T-helper 1 cell (primary cell): ENCODE measurements at places on chromosomes 5 and 9.
A peak's percentile ranks its signal among the peaks of the same experiment; 100 is the strongest.

- DNase-seq: no peak
Measured at GRCh38 chr5:67081261-67081660, 115.3 kb downstream of the CD180 start.

DNA sequence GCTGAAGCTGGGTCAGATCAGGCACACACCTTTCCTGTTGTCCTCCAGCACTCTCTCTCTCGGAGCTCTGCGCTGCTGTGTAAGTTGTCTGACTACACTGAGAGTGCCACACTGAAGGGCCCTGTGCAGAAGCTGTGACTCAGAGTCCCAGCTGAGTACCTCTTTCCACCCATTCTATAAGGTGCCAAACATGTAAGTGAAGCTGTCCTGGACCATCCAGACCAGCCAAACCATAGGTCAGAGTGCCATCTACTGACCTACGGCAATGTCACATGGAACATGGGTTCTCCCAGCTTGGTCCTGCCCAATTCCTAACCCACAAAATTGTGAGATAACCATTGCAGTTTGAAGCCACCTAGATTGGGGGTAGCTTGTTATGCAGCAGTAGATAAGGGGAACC lies 68.2 kb downstream of the ADCY2 start:
- no peak for DNase-seq

DNA sequence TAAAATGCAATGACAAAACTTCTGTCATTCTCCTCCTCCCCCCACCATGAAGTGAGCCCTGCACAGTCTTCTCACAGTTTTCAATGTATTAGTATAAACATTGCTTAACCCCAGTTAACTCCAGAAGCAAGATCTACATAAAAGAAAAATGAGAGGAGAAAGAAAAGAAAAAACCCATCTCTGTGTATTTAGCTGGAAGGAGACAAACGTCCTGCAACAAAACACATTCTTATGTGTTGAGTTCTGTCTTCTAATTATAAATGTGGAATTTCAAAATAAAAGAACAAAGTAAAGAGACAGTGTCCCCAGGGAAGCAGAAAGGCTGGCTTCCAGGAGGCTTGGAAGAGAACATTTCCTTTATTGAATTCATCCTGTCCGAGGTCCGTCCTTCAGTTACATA lies 491.9 kb upstream of the TUSC1 start:
- no peak for DNase-seq

- no peak for DNase-seq
Measured at GRCh38 chr9:22645893-22646292, 199.3 kb downstream of the DMRTA1 start.

DNA sequence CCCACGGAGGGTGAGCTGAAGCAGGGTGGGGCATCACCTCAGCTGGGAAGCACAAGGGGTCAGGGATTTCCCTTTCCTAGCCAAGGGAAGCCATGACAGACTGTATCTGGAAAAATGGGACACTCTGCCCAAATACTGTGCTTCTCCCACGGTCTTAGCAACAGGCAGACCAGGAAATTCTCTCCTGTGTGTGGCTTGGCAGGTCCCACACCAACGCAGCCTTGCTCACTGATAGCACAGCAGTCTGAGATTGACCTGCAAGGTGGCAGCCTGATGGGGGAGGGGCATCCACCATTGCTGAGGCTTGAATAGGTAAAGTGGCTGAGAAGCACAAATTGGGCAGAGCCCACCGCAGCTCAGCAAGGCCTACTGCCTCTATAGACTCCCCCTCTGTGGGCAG lies 23.2 kb downstream of the RAB3C start:
- DNase-seq: no peak

DNA sequence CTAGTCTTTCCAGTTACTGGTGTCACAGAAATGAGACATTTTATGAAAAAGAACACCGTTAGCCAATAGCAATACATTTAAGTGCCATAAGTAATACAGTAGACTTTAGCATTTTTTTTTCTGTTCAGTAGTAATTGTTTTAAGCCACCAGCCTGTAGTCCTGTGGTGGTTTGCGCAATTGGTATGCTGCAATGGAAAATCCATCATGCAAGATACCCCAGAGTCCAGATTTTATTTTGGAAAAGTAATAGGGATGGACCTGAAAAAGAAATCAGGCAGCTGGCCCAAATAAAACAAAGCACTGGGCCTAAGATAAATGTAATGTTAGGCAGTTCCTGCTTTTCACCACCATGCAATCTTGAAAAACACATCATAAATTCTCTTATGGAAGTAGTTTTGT lies 94.6 kb upstream of the RASGRF2 start:
- DNase-seq: no peak

DNA sequence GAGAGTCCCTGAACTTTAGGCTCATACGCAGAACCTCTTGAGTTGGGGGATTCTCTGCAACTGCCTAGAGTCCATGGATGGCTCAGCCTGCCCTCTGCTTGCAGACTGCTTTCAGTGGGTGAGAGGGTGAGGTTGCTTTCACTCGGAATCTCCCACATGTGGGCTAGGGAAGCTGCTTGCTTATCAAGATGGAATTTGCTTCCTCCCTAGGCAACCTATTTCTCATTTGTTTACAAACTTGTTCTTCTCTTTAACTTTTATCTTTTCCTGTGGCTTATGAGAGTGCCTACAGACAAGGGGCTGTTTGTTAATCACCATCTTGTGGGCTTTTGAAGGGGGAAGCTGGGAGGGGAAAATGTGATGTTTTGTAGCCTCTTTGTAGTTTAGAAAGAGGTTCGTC lies 10.0 kb downstream of the TLE4 start:
- DNase-seq: no peak

DNA sequence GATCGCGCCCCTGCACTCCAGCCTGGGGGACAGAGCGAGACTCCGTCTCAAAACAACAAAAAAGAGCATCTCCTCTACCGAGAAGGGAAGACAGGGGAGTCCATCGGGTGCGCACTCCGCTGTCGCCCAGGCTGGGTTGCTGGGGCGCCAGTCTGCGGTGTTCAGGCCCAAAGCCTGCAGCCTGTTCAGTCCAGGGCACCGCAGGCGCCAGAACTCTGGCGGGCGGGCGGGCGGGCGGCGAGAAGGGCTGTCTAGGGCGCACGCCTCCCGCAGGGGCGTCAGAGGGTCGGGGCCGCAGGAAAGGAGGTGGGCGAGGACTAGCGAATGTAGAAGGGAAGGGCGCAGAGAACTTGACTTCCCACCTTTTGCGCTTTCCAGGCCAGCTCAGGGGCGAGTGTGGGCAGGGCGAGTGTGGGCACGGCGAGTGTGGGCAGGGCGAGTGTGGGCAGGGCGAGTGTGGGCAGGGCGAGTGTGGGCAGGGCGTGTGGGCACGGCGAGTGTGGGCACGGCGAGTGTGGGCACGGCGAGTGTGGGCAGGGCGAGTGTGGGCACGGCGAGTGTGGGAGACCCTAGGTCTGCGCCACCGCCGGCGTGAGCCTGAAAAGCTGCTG lies 10.5 kb downstream of the PROP1 start:
- DNase-seq: no peak

GRCh38 chr5:65024681-65025080 lies 256.0 kb downstream of the CWC27 start:
- no peak for DNase-seq

GRCh38 chr5:92758552-92758951 lies 822.5 kb downstream of the NR2F1-AS1 start:
- no peak for DNase-seq

- no peak for DNase-seq
Measured at GRCh38 chr5:171855798-171856763, 70.5 kb downstream of the SMIM23 start.

DNA sequence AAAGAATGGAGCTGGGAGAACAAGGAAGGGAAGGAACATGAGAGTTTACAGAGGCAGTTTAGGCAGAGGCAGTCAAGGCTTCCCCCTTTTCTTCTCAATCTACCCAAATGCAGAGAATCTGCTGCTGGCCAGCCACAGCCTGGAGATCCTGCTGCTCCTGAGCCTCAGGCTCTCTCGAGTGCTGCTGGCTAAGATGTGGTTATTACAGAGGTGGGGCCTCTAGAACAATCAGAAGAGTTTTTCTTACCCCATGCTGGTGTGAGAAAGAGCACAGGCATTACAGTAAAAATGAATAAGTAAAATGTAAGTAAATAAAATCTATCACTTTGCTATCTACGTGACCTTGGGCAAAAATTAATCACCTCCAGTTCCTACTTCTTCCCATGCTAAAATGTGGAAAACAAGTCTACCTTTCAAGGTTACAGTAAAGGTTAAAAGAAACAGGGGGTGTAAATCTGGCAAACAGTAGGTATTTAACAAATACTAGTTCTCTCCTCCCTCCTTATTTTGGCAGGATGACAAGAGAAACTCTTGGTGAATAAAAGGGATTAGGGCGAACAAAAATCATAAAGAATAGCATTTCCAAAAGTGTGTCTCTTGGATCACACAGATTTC lies 31.1 kb downstream of the FBXW11 start:
- no peak for DNase-seq

- DNase-seq: no peak
Measured at GRCh38 chr5:77993855-77994318, 217.7 kb upstream of the TBCA start.

DNA sequence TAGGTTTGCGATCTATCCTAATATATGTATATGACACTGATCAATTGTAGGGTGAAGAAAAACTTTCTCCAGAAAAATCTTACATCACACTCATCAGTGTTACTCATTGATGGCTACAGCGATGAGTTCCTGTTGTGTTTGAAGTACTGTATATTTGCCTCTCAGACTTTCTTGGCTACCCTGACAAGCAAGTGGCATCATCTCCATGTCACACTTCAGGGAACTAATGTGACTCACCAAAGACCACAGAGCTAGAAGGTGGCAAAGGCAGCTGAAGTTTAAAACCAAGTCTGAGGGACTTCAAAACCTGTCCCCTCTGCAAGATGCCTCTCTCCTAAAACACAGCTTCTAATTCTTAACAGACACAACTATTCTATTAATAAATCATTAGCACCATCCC lies 451.4 kb downstream of the CTNND2 start:
- no peak for DNase-seq

- DNase-seq: no peak
Measured at GRCh38 chr9:112863214-112863613, 27.5 kb downstream of the SLC46A2 start.

GRCh38 chr5:157266286-157267007 lies 524 bp downstream of the CYFIP2 start:
- peak; percentile 43 for DNase-seq

- no peak for DNase-seq
Measured at GRCh38 chr5:24642022-24642421, 2.8 kb downstream of the CDH10 start.

DNA sequence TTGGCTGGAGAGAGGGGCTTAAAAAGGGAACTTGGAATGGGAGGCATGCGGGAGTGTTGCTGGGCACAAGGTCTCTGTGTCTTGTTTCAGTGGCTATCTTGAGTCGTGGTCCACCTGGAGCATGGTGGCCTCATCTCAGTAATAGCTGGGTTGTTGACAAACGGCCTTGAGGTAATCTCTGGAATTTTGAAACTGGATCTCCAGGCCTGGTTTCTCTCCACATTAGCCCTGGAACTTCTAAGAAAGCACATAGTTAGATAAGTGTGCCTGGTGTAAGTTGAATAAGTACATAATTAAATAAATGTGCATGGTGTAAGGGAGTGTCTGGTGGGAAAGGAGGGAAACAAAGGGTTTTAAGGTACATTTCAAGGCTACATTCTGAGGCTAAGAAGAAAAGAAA lies 62.2 kb downstream of the INIP start:
- no peak for DNase-seq

DNA sequence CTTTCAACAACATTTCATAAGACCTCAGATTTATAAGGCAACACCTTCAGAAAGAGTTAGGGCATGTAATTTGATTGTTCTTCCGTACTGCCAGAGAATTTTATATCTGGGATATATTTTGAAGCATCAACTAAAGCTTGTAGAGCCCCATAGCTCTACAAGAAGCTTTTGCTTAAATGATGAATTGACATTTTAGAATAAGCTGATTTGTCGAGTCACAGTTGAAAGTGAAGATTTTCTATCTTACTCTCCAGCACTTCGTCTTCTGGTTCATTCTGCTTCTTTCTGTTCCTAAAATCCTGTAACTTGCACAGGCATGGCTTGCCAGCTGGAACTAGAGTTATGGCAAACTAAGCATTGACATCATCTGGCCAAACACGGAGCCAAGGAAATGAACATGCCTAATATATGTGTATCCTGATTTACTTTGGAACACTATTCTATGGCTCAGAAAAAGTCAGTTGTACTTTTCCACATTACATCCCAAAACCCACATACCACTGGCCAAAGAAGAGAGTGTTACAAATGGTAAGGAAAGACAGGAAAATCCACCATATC lies 68.6 kb upstream of the MAST4 start:
- DNase-seq: no peak

- DNase-seq: no peak
Measured at GRCh38 chr5:154206311-154206710, 15.8 kb downstream of the GALNT10 start.

DNA sequence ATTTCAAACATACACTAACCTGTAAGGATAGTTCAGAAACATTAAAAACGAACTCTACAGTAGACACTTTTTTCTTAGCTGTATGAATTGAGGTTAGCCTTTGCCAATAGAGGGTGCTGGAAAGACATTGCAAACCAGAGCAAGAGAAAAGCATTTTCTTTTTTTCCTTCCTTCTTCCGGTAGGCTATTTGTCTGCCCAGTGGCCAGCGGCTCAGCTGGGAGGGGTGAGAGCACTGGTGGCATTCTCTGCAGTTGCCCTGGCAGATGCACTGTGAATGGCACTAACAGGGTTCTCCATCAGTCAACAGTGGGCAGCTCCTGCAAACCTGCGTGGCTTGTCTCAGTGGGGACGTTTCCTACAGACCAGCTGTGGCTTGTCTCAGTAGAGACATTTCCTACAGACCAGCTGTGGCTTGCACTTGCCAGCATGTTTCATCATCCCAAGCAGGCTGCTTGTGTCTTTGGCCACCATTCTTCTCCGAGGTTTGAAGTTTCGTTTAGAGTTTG lies 984.5 kb upstream of the CDH18 start:
- DNase-seq: no peak

DNA sequence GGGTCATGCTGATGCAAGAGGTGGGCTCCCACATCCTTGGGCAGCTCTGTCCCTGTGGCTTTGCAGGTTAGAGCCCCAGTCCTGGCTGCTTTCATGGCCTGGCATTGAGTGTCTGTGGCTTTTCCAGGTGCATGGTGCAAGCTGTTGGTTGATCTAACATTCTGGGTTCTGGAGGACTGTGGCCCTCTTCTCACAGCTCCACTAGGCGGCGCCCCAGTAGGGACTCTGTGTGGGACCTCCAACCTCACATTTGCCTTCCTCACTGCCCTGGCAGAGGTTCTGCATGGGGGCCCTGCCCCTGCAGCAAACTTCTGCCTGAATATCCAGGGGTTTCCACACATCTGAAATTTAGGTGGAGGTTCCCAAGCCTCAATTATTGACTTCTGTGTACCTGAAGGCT lies 150.1 kb downstream of the NNT start:
- DNase-seq: no peak
